ENCODE measurements at places on chromosomes 3 and 15.

DNA sequence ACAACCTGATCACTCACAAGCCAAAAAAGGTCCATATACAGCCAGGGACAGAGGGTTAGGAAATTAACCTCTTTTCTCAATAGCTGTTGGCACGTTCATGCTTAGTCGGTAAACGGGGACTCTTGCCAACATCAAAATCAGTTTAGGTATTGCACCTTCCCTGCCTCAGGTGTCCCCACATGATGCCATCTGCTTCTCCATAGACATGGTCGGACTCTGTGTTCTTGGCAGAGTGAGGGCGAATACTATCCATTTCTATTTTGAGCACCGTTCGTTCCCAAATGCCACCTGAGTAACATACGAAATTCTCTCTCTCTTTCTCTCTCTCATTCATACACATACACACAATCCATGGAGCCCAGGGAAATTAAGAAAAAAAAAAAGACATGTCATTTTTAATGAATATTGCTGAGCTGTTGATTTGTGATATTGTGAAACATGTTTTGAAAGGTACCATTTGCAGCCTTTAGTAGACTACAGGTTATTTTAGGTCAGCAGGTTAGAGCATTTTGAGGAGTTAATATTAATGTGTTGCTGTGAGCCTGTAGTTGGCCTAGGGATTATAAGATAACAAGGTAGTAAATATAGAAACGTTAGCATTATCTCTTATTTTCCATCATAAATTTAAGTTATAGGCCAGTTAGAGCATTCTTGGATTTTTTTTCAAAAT lies 78.5 kb downstream of the GHSR start:
- no peak for DNase-seq

DNA sequence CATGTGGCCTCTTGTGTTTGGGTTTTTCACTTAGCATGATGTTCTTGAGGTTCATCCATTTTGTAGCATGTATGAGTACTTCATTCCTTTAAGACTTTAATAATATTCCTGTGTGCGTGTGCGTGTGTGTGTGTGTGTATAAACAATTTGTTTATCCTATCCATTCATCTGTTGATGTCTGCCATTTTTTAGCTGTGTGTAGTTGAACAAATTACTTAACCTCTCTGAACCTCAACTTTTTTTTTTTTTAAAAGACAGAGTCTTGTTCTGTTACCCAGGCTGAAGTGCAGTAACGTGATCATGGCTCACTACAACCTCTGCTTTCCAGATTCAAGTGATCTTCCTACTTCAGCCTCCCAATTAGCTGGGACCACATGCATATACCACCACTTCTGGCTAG lies 47.3 kb downstream of the EBLN2 start:
- DNase-seq = no peak

DNA sequence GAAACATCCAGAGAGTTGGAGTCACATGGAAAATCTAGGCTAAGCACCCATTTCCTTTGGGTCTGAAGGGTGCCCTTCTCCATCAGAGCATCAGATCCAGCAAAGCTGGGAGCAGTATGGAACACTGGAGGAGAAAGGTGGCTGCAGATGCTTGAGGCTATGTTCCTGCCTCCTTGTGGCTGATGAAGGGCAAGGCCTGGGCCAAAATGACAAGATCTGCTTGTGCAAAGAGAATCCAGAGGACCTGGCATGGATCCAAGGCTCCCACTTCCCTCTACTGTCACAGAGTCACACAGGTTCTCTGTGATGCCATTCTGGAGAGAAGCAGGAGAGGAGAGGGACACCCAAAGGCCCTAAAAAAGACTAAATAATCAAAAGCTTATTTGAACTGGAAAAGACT lies 9.2 kb upstream of the ATP8B4 start:
- no peak for DNase-seq

DNA sequence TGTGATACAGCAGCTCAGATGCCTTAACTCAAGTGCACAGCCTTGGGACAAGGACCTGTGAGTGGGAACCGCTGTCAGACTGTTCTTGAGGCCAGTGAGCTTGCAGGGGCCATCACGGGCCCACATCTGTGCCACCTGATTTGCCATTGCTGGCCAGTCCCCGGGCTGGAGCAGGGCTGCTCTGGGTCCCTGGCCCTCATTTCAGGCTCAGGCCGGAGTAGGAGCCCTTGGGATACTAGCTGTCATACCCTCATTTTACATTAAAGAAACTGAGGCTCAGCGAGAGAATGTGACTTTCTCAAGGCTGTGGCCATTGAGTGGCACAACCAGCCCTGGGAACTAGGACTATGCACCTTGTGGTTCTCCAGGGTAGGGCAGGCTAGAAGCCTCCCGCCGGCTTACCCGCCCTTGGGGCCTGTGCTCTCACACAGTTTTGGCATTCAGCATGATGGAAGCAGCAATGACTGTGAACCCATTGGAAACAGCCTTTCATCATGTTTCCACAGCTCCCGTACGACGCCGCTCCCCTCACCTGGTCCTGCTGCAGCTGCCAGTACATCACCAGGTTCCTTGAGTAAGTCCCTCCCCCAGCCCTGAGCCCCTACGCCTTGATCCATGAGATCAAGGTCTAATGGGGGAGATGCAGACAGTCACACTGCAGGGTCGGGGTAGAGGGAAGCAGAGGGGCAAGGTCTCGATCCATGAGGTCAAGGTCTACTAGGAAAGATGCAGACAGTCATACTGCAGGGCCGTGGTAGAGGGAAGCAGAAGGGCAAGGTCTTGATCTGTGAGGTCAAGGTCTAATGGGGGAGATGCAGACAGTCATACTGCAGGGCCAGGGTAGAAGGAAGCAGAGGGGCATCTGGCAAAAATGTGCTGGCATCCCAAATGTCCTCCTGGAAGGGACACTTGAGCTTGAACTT lies 42.2 kb downstream of the GOLGA6L10 start:
- DNase-seq = no peak

DNA sequence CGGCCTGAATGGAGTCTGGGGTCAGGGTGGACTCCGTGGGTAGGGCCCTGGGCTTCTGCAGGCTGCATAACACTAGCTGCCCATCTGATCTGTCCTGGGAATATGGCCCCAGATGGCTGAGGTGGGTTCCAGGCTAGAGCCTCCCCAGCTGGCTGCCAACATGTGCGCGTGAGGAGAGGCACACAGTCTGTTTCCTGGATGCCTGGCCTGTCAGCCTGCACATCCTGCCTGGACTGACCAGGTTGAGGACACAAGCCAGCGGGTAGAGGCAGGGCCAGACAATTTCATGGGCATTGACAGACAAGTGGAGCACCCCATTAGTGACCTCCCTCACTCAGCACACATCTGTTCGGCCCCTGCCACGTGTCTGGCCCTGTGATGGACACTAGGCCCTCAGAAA lies 29.8 kb upstream of the RPL29 start:
- no peak for DNase-seq

GRCh38 chr15:92845126-92845508 lies 55.0 kb upstream of the CHD2 start:
- no peak for DNase-seq

DNA sequence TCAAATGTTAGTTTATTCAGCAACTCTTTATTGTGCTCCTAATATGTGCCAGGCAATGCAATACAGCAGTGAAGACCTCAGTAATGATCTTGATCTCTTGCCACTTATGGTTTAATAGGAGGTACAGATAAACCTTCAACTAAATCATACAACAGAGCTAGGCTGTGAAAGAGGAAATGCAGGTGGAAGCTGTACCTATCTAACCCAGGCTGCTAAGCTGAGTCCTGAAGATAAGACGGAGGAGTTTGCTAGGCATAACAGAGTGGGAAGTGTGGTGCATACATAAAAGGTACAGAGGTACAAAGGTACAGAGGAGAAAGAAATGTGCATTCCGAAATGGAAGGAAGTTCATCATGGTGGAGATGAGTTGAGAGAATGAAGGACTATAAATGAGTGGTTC lies 35.0 kb downstream of the KBTBD8 start:
- DNase-seq = no peak

- DNase-seq = peak; percentile 66
Observed at GRCh38 chr3:143121241-143122088, 1.9 kb downstream of the CHST2 start.

DNA sequence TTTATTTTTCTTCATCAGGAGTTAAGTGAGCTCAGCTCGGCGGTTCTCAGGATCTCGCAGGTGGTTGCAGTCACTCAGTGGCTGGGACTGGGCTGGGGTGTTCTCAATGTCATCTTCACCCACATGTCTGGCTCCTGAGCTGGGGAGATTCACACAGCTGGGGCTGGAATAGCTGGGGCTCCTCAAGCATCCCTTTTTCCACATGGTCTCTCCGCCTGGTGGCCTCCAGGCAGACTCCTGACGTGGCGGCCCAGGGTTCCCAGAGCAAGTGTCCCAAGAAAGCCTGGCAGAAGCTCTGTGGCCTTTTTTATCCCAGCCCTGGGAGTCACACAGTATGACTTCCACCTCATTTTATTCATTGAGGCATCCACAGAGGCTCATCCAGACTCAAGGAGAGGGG lies 84.1 kb upstream of the ANKRD34C start:
- no peak for DNase-seq

- no peak for DNase-seq
Observed at GRCh38 chr3:134446800-134447199, 39.0 kb downstream of the ANAPC13 start.

All from stimulated activated CD4-positive, alpha-beta T cell treated with anti-CD3 and anti-CD28 coated beads, Interleukin-2, amount 100 ng/mL, for 4 hours (primary cell).